ENCODE measurements at places on chromosomes 11 and 22.

DNA sequence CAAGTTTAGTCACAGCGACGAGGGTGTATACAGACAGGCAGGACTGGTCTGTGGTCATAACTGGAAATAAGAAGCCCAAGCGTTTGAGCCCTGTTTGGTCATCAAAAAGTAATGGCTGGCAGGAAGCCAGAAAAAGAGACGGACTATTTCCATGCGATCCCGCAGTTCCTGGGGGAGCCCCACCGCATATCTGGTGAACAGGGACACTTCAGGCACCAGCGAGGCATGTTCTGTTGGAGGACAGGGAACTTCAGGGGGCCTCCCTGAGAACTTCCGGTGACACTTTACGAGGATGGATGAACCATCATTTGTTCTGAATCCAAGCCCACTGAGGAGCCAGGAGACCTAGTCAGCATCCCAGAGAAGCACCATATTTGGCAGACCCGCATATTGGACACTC is 29.7 kb upstream of the TRIM29 start:
- no peak for DNase-seq

- no peak for DNase-seq
Observed at GRCh38 chr22:38314933-38315822, 2.1 kb downstream of the CSNK1E start.

GRCh38 chr22:42384506-42384905 is 47.7 kb downstream of the NFAM1 start:
- no peak for DNase-seq

- DNase-seq, result no peak
Observed at GRCh38 chr11:95922099-95922498, 1.8 kb downstream of the MTMR2 start.

DNA sequence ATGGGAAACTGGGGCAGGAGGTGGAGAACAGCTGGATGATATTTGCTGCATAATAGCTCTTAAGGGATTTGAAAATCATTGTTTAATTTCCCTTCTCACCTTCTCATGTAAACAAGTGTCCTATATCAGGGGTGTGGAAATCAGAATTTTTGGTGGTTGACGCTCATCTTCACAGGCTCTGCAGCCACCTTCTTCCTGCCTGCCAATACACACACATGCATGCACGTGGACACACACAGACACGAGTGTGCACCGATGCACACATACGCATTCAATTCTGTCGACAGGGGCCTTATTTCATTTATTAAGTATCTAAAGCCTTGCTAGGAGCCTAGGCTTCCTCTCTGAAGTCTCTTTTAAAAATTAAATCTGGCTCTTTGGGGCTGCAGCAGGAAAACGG is 349.4 kb upstream of the NCAM1 start:
- no peak for DNase-seq

DNA sequence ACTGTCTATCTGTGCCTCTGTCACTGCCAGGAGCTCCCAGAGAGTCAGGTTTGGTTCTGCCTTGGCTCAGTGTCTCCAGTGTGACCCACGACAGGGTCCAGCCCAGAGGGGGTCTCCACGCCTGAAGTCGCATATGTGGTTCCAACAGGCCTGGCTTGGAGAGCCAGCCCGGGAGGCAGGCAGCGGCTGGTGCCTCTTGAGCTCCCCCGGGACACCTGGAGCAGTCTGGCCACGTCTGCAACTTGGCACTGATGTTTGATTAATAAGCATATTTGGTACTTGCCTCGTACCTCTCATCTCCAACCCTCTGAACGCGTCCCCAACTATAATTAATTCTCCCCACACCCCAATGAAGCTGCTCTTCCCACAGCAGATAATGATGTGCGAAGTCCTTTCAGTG is 31.7 kb upstream of the SHISAL1 start:
- no peak for DNase-seq

DNA sequence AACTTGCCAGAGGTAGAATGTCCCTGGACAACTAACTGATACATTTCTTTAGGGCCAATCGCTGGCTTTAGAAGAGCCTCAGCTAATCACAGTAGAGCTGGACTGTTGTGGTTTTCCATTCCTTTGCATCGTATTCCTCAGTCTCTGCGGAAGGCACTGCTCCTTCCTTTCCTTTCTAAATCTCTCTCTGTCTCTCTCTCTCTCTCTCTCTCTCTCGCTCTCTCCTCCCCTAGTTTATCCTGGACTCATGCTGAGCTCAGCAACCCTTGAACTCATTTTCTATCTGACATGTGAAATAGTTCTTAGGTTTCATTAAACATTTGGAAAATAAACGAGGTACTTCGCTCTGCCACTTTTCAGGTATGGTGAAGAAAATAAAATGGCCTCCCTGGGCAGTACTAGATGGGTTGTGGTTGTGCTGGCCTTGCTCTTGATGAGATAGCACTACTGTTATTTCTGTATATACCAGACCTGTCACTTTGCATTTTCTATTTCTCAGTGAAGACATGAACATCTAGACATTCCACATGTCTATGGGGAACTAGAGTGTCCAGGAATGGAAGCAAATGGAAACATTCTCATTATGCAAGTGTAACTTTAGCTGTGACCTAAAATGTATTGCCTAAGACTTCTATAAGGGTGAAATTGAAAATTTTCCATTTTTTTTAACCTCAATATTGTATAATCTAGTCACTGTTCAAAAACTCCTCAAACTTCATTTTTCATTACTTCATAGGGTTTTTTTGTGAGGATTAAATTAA is 12.0 kb upstream of the SESN3 start:
- DNase-seq, result no peak

- DNase-seq, result peak; percentile 38
Observed at GRCh38 chr11:131038597-131038996, 122.3 kb upstream of the SNX19 start.

- no peak for DNase-seq
Observed at GRCh38 chr22:38233427-38233826, 31.6 kb downstream of the MAFF start.

GRCh38 chr11:34250732-34251588 is 106.8 kb downstream of the ABTB2 start:
- peak; percentile 45 for DNase-seq

- no peak for DNase-seq
Observed at GRCh38 chr11:33772300-33772699, 2.0 kb downstream of the FBXO3 start.

- DNase-seq, result peak; percentile 36
Observed at GRCh38 chr11:83583757-83584366, 297.7 kb upstream of the CCDC90B start.

DNA sequence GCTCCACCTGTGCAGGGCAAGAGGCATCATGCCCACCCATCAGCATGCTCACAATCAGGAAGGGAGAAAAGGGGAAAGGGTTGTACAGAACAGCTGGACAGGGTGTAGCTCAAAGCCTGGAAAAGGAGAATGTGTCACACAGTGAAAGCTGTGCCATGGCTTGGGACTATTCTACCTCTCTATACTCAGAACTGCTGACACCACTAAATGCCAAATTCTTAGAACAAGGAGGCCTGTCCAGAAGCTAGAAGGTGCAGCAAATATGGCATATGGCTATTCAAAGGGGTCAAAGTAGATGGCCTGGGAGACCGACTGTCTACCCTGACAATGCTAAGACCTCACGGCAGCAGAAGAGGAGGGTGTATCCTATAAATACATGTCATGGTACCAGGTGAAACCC is 12.8 kb downstream of the HPS4 start:
- DNase-seq, result no peak

DNA sequence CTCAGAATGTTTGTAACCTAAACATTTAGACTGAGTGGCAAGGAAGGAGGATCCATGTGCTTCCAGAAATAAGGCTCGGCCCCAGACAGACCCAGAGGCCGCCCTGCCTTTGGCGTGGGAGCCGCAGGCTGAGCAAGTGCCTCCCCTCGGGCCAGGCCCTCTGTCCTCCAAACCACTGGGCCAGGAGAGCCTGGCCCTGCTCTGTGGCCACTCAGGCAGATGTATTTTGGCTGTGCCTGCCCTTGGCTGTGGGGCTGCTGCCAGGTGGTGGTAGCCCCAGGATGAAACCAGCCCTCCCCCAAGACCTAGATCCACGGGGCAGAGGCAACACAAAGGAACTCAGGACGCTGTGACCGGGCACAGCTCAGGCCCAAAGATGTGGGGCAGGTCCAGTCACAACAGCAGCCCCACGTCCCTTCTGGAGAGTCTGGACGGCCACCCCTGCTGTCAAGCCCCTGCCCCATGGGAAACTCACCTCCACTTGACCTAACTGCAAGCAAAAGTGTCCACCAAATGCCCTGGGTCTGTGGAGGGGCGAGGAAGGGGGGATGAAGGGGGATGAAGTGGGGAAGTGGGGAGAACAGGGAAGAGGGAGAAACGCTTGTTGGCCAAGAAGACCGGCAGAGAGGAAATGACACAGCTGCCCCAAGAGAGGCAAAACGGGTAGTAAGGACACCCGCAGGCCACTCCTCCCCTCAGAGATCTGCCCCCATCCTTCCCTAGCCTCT is 24.0 kb downstream of the PISD start:
- DNase-seq, result peak; percentile 76

- DNase-seq, result no peak
Observed at GRCh38 chr11:126163074-126163700, 48.3 kb downstream of the RPUSD4 start.

DNA sequence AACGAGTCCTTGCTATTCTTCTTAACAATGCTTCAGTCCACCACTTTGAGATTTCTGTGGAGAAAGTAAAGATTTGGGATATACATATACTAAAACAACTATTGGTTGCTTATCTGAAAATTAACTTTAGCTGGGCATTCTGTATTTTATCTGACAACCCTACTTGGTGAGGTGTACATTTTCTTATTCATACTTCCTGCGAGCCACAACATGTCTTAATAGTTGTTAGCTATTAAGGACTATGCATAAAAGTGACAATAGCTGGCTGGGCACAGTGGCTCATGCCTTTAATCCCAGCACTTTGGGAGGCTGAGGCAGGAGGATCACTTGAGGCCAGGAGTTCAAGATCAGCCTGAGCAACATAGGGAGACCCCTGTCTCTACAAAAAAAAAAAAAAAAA is 28.0 kb upstream of the TMA7B start:
- DNase-seq, result no peak

GRCh38 chr22:38802671-38803121 is 8.8 kb upstream of the DNAL4 start:
- DNase-seq, result no peak

GRCh38 chr11:110296226-110297075 is at the start of gene RDX:
Gene RDX, minus strand, starts transcription at chr11:110296614. Its CDS starts 16,922 bp downstream, at chr11:110279692.
- DNase-seq, result peak; percentile 95

DNA sequence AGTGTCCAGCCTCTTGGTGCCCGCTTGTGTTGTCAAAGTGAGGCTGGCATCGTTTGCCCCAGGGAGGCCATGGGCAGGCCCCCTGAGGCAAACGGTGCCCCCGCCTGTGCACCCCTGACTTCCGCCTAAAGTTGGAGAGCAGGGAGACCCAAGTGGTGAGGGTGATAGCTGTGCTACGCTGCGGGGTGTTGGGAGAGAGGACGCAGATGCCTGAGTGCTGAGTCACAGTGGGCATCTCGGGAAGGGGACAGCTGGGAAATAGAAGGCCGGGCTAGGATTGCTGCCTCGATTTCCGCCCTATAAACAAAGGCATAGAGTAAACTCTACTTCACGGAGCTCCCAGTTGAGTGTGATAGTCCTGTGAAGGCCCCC is 5.8 kb downstream of the GRIK4 start:
- DNase-seq, result no peak

GRCh38 chr11:46874586-46874985 is 28.5 kb upstream of the CKAP5 start:
- no peak for DNase-seq

- no peak for DNase-seq
Observed at GRCh38 chr22:30691204-30691603, 3.5 kb upstream of the OSBP2 start.

DNA sequence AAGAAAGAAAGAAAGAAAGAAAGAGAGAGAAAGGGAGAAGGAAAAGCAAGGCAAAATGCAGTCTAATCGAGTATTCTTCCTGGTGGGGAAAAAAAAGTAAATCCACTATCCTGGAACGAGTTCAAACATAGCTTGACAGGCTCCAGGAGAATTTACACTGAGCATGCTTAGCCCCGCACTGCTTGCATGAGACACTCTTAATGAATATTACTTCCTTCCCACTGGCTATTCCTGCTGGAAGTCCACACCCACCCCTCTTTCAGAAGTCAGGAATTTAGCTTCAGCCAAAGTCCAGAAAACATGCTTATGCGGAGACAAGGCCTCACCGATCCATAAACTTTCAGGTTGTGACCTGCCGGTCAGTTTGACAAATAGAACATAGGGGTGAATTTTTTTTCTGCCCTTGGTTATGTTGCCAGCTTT is 251.8 kb upstream of the BLID start:
- DNase-seq, result no peak

- DNase-seq, result no peak
Observed at GRCh38 chr11:92707173-92707619, 262.3 kb upstream of the MTNR1B start.

GRCh38 chr11:39367534-39367933 is 2091.9 kb downstream of the LRRC4C start:
- no peak for DNase-seq

DNA sequence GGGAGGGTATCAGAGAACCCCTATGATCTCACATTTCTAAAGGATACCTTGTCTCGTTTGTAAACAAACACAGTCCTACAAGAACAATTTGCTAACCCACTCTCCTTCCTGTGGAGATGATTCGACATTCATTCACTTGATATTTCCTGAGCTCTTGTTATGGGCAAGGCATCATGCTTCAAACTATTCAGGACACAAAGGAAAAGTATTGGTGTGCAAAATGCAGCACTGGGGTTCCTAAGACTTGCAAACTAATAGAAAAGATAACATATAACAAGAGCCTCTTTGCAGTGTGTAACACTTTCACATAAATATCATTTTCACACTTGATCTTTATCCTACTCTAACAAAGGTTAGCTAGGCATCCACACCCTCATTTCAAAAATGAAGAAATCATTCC is 211.5 kb upstream of the BLID start:
- DNase-seq, result no peak

DNA sequence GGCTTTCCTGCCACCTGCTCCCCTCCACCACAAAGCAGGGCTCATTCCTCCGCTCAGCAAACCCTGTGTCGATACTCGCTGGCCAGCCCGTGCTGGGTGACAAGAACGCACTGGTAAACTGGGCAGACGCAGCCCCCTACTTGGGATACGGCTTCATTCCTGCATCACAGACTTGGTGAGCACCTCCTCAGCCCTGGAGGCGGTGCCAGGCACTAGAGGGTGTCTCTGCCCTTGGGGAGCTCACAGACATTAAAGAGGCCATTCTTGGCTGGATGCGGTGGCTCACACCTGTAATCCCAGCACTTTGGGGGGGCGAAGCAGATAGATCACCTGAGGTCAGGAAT is 6.0 kb downstream of the ZDHHC24 start:
- no peak for DNase-seq

GRCh38 chr11:130100381-130101095 is 30.8 kb downstream of the APLP2 start:
- DNase-seq, result no peak

GRCh38 chr22:27991586-27992293 is 72.7 kb upstream of the PITPNB start:
- no peak for DNase-seq

GRCh38 chr22:21902296-21903087 is 35.0 kb upstream of the MAPK1 start:
- DNase-seq, result peak; percentile 55

DNA sequence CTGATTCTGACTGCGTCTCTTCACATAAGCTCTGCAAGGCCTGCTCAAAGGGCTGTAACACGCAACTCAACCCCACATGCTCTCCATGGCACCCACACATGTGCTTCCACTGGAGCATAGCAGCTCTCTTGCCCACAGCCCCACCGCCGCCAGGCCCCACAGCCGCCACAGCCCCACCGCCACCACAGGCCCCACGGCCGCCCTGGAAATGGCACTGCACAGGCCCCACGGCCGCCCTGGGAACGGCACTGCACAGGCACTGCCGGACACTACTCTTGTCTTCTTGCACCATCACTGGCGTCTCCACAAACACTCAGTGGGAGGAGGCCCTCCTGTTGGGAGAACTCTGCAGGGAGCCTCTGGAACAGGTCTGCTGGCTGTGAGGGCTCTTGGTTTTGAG is 8.6 kb downstream of the MOB2 start:
- DNase-seq, result no peak
